Smooth muscle cell of the pulmonary artery (primary cell): ENCODE measurements at places on chromosomes 1 and 21. TPM values are rescaled to one million over a fixed set of nuclear protein-coding genes. Genes with fewer than 3 reads are reported as not detected.

The PRELP gene
- total RNA-seq = 2.5 and 10.8 TPM in 2 replicates

The CRNN gene
- total RNA-seq = not detected in 2 replicates

The C4BPA gene
- total RNA-seq = not detected in 2 replicates

The MIA3 gene
- 53.1 and 60.7 TPM in 2 replicates for total RNA-seq

The GPX7 gene
- 13.3 and 14.6 TPM in 2 replicates for total RNA-seq
